ENCODE measurements at places on chromosomes 6 and 20. TPM values are rescaled to one million over a fixed set of nuclear protein-coding genes. Genes with fewer than 3 reads are reported as not detected.

DNA sequence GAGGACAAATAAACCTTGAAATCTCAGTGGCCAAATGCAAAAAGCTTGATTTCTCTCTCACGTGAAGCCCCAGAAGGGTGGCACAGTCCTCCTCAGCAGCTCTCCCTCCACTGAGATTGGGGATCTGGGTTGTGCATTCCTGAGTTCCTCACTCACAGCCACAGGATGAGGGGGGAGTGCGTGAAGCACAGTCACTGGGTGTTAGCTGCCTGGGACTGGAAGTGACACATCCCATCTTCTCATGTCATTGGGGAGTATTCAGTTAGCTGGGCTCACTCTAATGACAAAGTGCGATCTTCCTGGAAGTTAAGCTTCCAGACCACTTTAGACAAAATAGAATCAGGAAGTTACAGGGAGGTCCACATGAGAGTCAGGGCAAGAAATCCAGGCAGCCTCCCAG, 192.2 kb upstream of the LRFN2 start:
- peak; percentile 18 for DNase-seq

GRCh38 chr20:40814631-40814960, 125.6 kb upstream of the MAFB start:
- DNase-seq, result no peak

SOX18 gene
- not detected for total RNA-seq

DNA sequence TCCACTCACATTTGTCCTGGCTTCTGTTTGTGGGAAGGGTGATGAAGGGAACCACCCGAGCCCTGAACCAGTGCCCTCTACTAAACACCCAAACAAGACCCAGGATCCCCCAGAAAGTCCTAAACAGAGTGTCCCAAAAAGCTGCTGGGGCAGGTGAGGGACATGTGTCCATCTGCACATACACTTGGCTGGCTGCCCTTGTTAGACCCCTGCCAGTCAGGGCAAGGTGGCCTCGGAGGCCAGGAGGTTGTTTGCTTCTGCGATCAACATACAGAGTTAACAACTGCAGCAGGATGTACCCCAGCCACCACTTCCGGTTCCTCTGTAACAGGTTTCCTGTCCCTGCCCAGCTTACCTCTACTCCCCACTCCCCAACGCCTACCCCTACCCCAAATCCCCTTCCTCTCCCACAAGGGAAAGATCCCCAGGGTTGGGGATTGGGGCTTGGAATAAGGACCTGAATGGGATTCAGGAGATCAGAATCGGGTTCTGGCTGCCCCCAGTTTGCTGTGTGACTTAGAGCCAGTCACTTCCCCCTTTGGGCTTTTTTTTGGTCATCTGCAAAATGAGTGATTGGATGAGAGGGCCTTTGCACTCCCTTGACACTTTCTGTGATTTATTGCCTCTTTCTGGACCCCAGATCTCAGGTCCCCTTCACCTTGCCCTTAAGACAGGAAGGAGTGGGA, 13.9 kb downstream of the DEF6 start:
- no peak for DNase-seq

DNA sequence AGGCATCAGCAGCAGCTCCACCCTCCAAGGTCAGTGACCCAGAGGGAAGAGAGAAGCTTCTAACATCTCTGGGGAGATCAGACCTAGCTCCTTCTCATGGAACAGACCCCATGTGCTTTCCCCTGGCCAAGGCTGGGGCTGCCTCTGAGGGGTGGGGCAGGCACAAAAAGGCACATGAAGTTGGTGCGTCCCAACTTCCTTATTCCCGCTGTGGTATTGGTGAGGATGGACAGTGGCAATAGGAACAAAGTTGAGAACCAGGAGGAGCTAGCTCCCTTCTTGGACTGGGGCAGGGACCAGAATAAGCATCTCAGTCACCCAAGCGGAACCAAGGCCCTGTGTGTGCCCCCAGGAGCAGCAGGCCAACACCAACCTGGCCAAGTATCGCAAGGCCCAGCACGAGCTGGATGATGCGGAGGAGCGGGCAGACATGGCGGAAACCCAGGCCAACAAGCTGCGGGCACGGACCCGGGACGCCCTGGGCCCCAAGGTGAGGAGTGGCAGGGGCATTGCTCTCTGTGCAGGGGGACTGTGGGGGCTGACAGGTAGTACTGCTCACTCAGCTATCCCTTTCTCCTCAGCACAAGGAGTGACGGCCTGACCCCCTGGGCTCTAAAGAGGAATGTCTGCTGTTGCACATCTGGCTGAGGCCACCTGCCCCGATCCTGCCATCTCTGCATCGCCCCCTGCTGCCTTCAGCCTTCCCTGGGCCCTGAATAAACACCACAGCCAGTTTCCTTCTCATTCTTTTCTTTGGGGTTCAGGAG, 46.1 kb downstream of the MYH7B start:
- DNase-seq, result no peak

ZBTB46 gene
- total RNA-seq, result 1.1 TPM

SEMG1 gene
- total RNA-seq, result not detected

DNA sequence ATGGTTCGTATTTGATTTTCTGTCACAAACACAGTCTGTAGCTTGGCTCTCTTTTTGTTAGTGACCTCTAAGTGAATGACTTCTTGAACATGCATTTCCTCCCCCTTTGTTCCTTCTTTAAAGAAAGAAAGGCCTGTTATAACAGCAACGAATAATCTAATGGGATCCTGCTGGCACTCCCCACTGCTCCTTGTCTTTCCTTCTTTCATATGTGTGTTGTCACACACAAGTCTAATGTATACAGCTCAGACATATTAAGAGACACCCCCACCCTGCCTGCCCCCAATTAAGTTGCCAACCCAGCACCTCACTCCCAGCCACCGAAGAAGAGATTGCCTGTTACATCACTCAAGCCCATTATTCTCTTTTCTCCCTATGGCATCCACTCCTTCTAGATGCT, 4.9 kb upstream of the SAMD5 start:
- DNase-seq, result no peak

DNA sequence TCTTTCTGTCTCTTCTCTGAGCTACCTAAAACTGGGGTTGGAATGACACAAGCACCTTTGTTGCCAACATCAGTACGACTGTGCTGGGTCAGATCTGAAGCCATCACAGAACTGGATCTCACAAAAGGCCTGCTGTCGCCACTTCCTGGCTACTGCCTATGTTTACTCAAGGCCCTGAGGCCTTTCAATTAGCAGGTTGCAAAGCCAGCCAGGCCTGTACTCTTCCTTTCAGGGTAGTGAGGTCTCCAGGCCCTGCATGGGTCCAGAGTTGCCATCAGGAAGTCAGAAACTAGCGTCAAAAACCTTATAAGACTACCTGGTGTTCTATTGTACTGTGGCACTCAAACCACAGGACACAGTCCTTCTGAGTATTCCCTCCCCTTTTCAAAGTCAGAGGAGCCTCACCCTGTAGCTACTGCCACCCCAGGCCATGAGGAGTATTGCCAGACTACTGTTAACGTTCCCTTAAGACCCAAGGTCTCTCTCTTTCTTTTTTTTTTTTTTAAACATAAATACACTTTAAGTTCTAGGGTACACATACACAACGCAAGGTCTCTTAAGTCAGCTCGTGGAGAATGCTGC, 937.4 kb upstream of the GJE1 start:
- DNase-seq, result no peak

- DNase-seq, result peak; percentile 19
These were observed 72.4 kb downstream of the BACH2 start for GRCh38 chr6:90224196-90224595.

UBD gene
- not detected for total RNA-seq

DNA sequence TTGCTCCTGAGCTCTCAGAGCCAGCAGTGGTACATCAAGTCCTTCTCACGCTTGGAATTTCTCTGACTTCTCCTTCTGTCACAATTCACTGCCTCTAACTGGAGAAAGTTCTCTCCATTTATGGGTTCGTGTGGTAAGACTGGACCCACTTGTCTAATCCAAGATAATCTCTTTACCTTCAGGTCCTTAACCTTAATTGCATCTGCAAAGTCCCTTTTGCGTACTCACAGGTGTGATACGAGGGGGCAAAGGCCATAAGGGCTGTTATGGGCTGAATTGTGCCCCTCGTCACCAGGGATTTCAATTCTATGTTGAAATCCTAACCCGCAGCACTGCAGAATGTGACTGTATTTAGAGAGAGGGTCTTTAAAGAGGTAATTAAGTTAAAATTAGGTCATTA, 27.5 kb upstream of the TBC1D22B start:
- no peak for DNase-seq

GRCh38 chr6:135328136-135328535, 147.0 kb downstream of the MYB start:
- DNase-seq, result no peak

GTSF1L gene
- not detected for total RNA-seq

DXO gene
- total RNA-seq, result 15.9 TPM

GNL1 gene
- total RNA-seq, result 41.1 TPM

TREM2 gene
- not detected for total RNA-seq

DNA sequence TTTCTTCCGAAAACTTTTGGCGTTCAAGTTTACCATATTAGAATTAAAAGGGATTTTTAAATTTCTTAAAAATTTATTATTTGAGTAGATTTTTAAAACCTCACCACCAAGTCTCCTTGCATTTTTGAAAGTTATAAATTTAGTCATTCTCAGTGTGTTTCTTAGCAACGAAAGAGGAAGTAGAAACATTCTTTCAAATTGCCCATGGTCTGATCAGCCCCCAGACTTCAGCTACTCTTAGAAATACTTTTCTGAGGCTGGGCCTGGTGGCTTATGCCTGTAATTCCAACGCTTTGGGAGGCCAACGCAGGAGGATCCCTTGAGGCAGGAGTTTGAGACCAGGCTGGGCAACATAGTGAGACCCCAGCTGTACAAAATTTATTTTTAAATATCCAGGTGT, 15.1 kb upstream of the RTF2 start:
- DNase-seq, result no peak

TOX2 gene
- 5.2 TPM for total RNA-seq

GRCh38 chr6:128515550-128516513, 4.6 kb downstream of the PTPRK start:
- peak; percentile 72 for DNase-seq

POM121L2 gene
- not detected for total RNA-seq

GRCh38 chr6:121600389-121601168, 165.1 kb downstream of the GJA1 start:
- no peak for DNase-seq

- DNase-seq, result no peak
These were observed 394.6 kb upstream of the PTCHD4 start for GRCh38 chr6:48505621-48506020.

LTB gene
- total RNA-seq, result not detected

- DNase-seq, result no peak
These were observed 10.6 kb downstream of the PRR18 start for GRCh38 chr6:166297606-166298005.

SLC2A10 gene
- 37.4 TPM for total RNA-seq

DNA sequence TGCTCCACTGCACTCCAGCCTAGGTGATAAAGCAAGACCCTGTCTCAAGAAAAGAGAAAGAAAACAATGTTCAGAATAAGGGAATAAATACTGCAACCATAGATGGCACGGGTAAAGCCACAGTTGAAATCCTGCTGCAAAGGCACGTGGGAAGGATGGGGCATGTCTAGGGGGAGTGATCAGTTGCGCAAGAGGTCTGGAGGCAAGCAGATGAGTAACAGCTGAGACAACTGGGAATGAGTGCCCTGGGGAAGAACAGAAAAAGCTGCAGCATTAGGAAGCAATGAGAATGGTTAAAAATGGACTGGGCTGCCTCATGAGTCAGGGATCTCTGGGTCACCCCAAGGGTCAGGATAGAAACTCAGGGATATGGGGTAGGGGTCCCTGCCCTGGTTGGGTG, 96.3 kb downstream of the GMPR start:
- peak; percentile 91 for DNase-seq

TCF15 gene
- total RNA-seq, result not detected

GRCh38 chr20:14055127-14055742, 59.9 kb downstream of the MACROD2 start:
- peak; percentile 84 for DNase-seq

DNA sequence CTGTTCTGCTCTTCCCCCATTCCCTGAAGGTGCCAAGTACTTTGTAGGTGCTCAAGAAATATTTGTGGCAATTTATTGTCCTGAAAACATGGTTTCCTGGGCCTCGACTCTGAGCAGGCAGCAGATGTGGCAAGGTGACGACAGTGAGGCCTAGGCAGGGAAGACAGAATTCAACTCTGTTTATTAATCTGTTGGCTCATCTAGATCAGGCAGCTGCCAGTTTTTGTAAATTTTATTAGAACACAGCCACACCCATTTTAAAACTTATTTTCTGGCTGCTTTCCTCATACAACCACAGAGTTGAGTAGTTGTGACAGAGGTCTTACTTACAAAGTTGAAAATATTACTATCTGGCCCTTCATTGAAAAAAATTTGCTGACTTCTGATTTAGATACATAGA, 24.5 kb downstream of the MAPK14 start:
- DNase-seq, result peak; percentile 71

PTCHD4 gene
- 9.8 TPM for total RNA-seq

All from fibroblast of the aortic adventitia (primary cell).